Activated CD4-positive, alpha-beta T cell treated with anti-CD3 and anti-CD28 coated beads for 36 hours (primary cell): ENCODE measurements at places on chromosomes 1 and 21. TPM values are rescaled to one million over a fixed set of nuclear protein-coding genes. Genes with fewer than 3 reads are reported as not detected.

The PHGDH gene
- 198 TPM for total RNA-seq

The PRAMEF12 gene
- total RNA-seq: not detected

The CENPF gene
- total RNA-seq: 102 TPM

The MMEL1 gene
- total RNA-seq: 0.97 TPM

The CFAP107 gene
- total RNA-seq: not detected

The TLR5 gene
- total RNA-seq: 0.56 TPM

The IGSF3 gene
- total RNA-seq: 3.8 TPM

The HUNK gene
- total RNA-seq: 0.27 TPM

The RPS6KC1 gene
- 4.9 TPM for total RNA-seq

The TTC3 gene
- 78.9 TPM for total RNA-seq

The CSMD2 gene
- not detected for total RNA-seq

The FCGR1A gene
- total RNA-seq: not detected
